Left cardiac atrium (tissue), 4 donors: ENCODE measurements at places on chromosomes 16 and 17.
A peak's percentile ranks its signal among the peaks of the same experiment; 100 is the strongest.

- DNase-seq = no peak
These were observed 43.4 kb downstream of the TNFRSF13B start for GRCh38 chr17:16928406-16929034.

- DNase-seq = peak; percentile 49
These were observed 35.7 kb upstream of the NDRG4 start for GRCh38 chr16:58464047-58464915.

GRCh38 chr17:60127068-60128064 is 22.4 kb upstream of the CA4 start:
- DNase-seq = no peak

GRCh38 chr16:57192720-57193486 is 6.8 kb downstream of the RSPRY1 start:
- no peak for DNase-seq

GRCh38 chr16:67149276-67150046 is 1.3 kb downstream of the B3GNT9 start:
- DNase-seq = no peak

DNA sequence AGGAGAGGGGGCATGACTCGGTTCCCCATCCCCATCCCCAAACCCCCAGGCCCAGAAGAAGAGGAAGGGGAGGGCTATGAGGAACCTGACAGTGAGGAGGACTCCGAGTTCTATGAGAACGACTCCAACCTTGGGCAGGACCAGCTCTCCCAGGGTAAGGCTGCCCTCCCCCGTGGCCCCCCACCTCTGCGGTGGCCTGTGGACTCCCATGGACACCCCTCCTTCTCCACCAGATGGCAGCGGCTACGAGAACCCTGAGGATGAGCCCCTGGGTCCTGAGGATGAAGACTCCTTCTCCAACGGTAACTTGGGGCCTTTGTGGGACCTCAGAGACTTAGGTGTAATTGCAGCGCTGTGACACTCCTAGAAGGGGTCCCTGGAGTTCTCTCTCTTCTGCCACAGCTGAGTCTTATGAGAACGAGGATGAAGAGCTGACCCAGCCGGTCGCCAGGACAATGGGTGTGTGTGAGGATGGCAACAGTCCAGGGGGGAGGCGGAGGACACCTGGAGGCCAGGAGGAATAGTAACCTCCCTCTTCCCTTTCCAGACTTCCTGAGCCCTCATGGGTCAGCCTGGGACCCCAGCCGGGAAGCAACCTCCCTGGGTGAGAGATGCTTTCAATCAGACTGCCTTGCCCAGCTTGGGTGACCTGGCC is 5.6 kb downstream of the CD19 start:
- no peak for DNase-seq

DNA sequence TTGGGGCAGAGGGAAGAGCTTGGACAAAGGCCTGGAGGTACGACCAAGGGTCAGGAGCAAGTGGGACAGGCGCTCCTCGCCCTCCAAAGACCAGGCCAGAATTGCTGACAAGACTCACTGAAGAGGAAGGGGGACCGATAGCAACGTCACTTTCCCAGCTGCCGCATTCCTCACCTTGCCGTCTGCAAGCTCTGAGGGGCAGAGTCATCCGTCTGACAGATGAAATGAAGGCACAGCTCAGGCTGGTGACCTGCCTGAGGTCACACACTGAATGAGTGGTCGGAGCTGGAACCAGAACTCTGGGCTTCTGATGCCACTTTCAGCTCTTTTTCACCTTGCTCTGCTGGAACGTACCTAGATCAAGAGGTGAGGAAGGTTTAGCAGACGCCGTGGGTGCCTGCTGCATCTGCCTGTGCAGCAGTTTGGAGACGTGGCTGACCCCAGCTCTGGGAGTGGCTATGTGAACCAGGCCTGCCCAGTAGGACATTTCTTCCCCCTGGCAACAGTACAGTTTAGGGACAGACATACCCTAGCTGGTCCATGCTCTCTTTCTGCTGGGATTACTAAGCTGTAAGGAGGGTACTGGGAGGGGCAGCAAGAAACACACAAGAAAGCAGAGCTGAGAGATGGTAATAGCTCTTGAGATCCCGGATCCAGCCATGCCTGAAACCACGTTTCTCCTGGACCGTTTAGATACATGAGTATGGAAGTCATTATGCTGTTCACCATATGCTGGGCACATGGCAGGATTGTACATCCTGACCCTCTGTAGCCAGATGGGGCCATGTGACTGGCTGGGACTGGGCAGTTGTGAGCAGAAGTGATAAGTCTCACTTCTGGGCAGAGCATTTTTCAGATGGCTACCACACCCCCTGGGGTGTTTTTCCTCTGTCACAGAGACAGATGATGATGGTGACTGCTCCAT is 50.9 kb downstream of the IL21R start:
- DNase-seq = no peak

DNA sequence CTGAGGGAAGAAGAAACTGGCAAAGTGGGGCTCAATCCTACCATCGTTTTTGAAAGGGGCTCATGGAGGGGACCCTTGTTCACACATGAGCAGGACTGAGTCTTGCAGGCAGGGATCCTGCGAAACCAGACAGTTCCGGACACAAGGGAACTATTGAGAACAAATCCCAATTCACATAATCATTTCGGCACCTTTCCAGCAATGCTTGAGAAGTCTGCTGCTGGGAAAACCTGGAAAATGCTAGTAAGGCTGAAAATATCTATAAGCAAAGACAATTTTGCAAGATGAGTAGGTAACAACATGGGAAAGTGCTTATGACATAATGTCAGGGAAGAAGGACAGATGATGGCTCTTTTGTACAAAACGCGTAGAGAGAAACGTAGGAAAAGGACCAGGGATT is 52.1 kb upstream of the BPTF start:
- no peak for DNase-seq

DNA sequence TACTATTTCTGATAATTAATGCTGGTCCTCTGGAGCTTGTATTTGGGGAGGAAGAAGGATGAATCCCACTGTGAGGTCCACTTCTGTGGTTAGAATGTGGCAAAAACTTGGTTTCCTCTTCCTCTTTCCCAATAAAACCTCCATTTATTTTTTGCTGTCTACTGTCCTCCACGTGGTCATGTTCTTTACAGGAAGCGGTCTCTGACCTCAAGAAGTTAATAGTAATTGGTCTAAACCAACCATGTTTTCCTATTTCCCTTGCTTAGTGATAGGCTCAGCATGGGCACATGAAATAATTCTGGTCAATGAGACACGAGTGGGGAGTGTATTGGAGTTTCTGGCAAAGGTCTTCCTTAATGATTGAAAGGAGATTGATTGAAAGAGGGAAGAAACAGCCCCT is 33.9 kb downstream of the CHP2 start:
- DNase-seq = no peak

DNA sequence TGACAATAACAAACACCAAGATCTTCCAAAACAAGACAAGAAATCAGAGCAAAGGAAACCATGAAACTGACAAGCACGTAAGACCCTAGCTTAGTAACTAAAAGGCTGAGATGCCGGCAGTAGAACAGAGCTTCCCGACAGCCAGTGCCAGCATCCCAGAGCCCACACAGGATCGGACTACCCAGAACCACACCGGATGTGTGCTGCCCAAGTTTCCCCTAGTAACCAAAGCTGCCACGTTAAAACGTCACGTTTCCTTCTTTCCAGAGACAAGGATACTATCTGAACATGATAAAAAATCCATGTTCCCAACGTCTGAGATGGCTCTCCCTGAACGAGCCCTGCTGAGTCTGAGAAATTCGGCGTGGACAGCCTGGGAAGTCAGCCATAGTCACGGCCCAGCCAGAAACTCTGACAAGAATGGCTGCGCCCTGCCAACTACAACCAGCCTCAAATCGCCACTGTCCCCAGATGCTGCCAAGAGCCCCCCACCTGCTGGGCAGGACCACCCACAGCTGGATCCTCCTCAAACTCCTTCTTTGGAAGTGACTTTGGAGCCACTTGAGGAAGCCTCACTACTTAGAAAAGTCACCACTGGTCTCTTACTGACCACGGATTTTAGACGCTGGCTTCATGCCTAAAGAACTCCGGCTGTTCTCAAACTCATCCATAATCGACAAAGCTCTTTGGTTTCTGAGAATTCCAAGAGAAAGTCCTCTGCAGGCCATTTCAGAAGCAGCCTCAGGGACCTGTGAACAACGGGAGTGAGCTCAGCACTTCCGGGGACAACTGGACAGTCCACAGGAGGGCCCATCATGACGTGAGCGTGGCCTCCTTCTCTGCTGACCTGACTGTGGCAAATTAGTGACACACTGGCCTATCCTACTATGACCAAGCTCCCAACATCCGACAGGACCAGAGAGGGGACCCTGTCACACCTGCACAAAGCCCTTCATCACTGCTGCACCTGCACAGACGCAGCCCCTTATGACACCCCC is 16.7 kb downstream of the CCDC57 start:
- no peak for DNase-seq

- no peak for DNase-seq
These were observed 233.3 kb downstream of the SOX9 start for GRCh38 chr17:72354071-72354470.

GRCh38 chr16:12330946-12331345 is 354.4 kb downstream of the SNX29 start:
- peak; percentile 47 for DNase-seq

- DNase-seq = no peak
These were observed 12.1 kb downstream of the NHERF1 start for GRCh38 chr17:74760404-74761105.

DNA sequence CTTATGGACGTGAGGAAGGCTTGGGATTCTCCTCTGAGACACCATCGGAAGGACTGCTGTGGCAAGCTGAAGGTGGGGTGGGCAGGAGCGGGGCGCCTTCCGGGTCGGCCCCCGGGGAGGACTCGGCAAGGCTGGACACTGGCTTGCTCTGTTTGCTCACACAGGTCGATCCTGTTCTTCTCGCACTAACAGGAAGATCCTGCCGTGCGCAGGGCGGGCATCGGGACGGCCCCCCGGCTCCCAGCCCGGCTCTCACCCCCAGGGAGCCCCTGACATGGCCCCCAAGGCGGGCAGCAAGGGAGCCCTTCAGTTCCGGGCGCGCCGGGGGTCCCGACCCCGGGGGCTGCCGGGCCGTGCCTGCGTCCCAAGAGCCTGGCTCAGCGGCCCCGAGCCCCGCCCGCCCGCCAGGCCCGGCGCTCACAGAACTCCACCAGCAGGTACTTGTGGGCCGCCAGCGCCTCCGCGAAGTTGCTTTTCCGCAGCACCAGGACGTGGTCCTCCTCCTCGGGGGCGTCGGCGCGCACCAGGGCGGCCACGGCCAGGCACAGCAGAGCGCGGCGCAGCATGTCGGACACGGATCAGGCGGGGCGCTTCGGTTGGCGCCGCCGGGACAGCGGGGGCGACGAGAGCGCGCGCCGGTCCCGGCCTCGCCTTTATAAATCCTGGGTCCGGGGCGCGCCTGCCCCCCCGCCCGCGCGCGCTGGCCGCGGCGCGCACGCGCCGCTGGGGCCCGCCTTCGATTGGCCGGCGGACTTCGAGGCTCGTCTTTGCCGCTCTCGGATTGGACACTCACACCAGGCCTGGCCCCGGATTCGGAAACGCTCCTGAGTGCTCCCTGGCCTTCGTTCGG is at the start of gene P4HB:
P4HB (minus strand) TSS at position 630 of the 850 bp plus-strand sequence; CDS start at position 566, 64 bp downstream.
- DNase-seq = no peak

GRCh38 chr17:50198026-50198669 is 3.3 kb downstream of the COL1A1 start:
- peak; percentile 68 for DNase-seq

DNA sequence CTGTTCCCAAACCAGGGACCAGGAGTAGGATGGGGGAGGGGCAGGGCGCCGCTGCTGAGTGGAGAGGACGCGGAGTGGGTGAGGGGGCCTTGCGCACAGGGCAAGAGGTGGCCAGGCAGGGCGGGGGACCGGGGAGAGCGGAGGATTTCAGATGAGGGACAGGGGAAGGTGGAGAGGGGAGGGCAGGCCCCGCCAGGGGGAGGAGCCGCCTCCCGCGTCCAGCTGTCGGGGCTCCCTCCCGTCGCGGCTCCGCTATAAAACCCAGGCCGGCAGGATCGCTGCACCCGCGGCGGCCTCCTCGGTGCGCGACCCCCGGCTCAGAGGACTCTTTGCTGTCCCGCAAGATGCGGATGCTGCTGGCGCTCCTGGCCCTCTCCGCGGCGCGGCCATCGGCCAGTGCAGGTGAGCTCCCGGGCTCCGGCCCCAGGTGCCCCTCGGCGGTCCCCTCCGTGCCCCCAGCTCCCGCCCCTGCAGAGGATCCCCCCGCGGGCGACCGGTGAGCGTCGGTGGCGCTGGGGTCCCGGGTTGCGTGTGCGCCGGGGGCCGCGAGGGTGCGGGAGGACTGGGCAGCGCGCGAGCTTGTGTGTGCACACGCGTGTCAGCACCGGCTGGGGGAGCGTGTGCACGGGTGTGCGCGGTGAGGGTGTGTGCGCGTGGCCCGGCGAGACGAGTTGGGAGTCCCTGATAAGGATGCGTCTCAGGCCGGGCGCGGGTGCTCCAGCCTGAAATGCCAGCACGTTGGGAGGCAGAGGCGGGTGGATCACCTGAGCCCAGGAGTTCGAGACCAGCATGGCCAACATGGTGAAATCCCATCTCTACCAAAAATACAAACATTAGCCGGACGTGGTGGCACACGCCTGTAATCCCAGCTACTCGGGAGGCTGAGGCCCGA is at the start of gene CA4:
CA4 (plus strand) TSS at position 283 of the 892 bp plus-strand sequence; CDS start at position 345, 62 bp downstream.
- DNase-seq = peak; percentile 26

GRCh38 chr16:86222965-86223551 is 287.3 kb upstream of the FOXF1 start:
- no peak for DNase-seq

DNA sequence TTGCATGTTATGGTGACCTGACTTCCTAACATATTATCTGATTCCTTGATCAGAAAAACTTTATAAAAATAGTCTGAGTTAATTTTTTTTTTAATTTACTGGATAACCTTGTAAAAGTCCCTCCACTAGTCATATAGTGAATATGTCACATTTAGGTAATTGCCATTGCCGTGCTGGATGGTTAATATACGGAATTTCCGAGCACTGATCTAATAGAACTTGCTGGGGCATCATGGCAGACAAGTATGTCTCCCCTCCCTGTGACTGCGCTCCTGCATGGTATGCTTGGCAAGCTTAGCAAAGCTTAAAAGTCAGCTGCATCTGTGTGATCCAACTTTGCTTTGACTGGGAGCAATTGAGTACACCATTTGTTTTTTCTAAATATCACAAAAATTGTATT is 239.4 kb upstream of the TBX2 start:
- DNase-seq = no peak

DNA sequence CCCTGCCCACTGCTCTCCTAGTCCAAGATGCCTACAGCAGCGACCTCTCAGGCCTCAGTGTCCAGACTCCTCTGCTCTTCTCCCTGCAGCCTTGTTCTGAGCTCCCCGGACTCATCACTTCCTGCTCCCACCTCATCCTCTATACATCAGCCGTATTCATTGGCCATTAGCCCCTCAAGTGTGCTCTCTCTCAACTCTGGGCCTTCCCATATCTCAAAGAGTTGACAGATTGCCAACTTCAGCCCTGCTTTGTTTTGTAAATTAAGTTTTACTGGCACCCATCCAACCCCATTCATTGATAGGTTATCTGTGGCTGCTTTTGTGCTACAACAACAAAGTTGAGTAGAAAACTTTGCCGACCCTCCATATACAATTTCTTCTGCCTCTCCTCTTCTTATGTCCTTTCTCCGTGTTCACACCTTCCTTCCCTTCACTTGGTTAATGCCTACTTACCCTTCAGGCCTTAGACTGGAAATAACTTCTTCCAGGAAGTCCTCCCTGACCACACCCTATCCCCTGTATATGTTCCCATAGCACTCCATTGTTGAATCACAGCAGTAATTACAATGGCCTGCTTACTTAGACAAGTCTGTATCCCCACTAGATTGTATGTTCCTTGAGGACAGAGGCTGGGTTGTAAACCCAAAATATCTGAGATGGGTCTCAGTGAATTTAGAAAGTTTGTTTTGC is 63.4 kb upstream of the TANC2 start:
- DNase-seq = no peak
